ENCODE measurements at places on chromosomes 12 and 14.

- no peak for DNase-seq
Measured at GRCh38 chr12:44227616-44228015, 391.7 kb downstream of the TMEM117 start.

- no peak for DNase-seq
Measured at GRCh38 chr12:10393291-10393690, 3.5 kb upstream of the KLRK1 start.

DNA sequence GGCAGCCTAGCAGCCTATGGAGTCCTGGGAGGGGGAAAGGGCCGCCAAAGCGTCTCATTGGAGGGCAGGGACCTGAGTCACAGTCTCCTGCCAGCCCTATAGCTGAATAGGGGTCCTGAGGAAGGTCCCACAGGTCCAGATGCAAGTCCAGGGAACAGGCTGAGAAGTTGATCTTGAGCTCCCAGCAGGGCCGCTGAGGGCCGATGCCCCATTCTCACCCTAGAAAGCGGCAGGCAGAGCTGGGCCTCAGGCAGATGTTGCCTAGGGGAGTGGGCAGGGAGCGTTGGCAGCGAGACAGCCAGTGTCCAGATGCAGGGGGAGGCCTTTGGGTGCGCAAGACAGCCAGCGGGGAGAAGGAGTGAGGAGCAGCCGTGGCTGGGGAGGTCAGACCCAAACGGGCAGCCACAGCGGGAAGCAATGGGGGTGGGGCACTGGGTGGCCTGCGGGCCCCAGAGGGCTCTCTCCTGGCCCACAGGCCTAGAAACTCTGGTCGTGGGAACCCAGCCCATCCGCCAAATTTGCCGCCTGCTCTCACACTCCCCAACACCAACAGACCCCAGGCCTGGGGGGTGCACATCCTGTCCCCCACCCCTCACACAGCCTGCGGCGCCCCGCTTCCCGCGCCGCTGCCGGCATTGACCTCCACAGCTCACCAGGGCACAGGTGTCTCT lies 1.1 kb downstream of the HDAC7 start:
- no peak for DNase-seq

DNA sequence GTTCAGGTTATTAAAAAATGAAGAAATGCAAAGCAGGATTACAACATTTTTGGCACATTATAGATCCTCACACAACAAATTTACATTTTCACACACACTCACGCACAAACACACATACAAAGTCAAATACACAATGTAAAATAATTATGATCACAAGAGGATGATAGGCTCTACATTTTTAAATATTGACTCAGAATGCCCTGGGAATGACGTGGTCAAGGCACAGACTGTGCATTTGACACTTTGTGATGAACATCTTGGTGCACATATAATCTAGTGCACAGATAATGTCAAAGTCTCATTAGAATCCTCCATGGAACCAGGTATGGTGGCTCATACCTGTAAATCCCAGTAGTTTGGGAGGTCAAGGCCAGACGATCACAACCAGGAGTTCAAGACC lies 49.4 kb downstream of the DPF3 start:
- DNase-seq = no peak

DNA sequence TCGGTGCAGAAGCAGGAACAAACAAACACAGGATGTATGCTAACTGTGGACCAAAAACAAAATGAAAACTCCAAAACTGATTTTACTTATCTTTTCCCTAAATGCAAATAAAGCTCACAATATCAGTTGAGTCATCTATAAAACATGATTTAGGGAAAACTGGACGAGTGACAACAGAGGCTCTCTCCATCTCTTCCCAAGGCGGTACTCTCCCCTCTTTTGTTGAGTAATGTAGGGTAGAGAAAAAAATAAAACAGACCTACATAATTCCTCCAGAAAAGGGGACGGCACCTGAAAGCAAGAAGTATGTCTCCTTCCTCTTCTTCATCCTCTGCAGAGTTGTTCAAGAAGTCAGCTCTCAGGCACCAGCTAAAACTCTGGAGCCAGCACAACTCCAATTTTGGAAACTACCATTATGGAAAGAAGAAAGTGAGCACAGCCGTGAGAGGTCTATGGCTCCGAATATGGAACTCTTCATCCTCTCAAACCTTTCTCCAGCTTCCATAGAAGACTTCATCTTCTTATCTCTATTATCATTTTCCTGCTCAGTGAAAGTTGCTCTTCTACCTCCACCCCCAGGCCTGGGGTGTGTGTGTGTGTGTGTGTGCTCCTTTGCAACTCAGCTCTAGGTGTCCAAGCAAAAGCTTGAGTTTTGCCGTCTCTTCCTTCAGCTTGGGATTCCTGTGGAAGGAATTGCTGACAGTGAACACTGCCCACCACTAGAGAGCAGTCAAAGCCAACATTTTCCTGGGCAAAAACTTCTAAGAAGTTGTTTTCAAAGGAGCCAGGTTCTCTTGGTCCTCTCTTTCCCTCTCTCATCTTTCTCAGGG lies 155.4 kb downstream of the DIO2 start:
- no peak for DNase-seq

- no peak for DNase-seq
Measured at GRCh38 chr14:75523771-75524171, 1.5 kb downstream of the BATF start.

GRCh38 chr14:53606203-53606602 lies 350.4 kb downstream of the BMP4 start:
- DNase-seq = no peak

DNA sequence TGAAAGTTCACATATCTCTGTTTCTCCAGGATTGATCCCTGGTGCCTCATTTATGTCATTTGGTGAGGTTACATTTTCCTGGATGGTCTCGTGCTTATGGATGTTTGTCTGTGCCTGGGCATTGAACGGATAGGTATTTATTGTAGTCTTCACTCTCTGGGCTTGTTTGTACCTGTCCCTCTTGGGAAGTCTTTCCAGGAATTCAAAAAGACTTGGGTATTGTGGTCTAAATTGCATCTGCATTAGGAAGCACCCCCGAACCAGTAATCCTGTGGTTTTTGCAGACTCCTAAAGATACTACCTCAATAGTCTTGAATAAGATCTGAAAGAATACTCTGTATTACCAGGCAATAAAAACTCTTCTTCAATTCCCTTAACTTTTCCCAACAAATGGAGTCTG lies 720.8 kb downstream of the SLC6A15 start:
- no peak for DNase-seq

- DNase-seq = no peak
Measured at GRCh38 chr12:84756961-84757360, 155.6 kb downstream of the SLC6A15 start.

DNA sequence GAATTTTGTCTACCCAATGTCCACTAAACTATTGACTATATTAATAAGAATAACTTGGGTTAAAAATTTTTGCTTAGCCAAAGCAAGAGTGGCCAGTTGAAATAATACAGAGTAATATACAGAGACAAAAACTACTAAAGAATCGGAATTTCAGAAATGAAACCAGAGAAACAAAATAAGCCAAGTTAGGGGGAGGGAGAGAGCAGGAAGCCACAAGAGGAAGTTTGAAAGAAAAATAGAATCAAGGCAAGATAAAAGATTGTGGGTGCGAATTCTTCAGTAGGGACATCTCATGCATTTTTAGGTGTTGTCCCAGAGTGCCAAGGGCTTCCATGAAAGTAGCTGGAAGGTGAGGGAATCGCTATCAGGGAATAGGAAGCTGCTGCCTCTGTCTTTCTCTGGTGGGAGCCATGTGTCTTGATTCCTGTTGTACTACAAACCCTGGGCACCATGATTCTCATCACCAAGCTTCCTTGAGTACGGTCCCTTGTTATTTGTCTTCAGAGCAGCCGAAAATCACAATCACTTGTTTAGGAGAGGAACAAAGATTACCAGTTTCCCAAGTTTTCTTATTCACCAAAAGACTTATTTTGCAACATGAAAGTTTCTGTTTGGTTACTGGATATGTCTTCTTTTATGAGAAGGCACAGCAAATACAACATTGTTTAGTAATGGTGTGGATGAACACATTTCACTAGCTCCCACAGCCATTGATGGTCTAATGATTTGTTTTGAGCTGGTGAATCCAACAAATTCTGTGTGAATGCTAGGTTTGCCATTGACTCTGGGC lies 16.7 kb downstream of the NEUROD4 start:
- no peak for DNase-seq
